ENCODE measurements at places on chromosomes 3 and 15. TPM values are rescaled to one million over a fixed set of nuclear protein-coding genes. Genes with fewer than 3 reads are reported as not detected.
A peak's percentile ranks its signal among the peaks of the same experiment; 100 is the strongest.

PLCL2 gene
- total RNA-seq: 11.6 TPM

USP50 gene
- total RNA-seq: not detected

COPS2 gene
- 97.4 TPM for total RNA-seq

GOLGA6L26 gene
- not detected for total RNA-seq

MAP2K5 gene
- 17.1 TPM for total RNA-seq

- DNase-seq: no peak
Observed at GRCh38 chr15:101684384-101684783, 32.2 kb upstream of the TM2D3 start.

GRCh38 chr15:73951601-73952000 lies 25.3 kb downstream of the LOXL1 start:
- DNase-seq: no peak

DNA sequence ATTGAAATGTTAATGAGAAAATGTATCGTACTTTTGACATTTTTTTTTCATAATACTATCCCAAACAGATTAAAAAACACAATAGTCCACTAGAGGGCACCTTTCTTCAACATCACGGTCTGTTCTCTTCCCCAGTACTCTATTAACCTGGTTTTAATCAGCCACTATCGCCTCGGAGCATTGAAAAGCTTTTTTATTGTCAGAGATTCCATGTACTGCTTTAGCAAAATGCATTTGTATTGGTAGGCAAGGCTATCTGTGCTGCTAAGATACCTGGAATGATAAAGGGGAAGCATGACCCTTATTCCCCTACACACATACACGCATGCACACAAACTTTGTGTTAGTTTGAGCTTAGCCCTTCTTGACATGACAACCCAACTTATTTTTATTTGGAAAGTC lies 160.1 kb upstream of the IL12A start:
- no peak for DNase-seq

DNA sequence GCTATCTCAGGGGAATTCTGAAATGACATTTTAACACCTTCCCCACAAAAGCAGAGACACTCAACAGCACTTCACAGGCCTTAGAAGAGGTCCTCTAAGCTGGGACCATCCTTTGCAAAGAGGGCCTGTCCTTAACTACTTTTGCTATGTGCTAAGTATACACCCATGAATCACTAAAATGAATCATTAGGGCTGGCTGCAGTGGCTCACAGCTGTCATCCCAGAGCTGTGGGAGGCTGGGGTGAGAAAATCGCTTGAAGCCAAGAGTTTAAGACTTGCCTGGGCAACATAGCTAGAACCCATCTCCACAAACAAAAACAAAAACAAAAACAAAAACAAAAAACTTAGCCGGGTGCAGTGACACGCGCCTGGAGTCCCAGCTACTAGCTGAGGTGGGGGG lies 53.9 kb upstream of the MELTF start:
- DNase-seq: no peak

- DNase-seq: no peak
Observed at GRCh38 chr3:72279631-72280041, 494.7 kb upstream of the PROK2 start.

DNA sequence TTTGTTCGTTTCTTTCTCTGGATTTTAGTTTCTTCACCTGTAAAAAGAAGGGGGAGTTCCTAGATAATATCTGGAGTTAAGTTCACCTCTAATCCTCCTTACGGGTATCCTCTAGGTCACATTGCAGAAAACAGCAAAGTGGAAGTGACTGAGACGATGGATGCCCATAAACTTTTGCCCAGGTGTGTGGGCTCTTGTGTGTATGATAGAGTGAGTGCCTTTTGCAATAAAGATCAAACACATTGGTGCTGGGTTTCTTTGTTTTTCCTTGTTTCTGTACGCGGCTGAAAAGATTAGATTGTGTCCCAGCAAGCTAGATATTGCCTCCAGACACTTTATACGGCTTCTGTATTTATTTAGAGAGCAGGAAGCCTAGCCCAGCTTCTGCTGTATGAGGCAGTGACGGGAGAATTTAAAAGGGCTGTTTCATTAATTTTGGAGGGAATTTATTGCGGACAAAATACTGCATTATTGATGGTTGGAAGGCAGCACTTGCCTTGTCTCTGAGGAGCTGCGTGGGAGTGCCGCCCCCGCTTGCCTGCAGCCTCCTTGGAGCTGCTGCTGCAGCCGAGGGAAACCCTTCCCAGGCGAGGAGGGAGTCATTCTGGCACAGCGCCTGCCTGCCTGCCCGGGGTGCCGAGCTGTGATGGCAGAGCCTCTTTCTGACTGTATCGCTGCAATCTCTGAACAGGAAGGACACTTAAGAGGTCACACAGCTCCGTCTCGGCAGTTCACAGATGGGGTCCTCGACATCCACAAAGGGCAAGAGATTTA lies 38.5 kb downstream of the PYDC2 start:
- DNase-seq: peak; percentile 59

DNA sequence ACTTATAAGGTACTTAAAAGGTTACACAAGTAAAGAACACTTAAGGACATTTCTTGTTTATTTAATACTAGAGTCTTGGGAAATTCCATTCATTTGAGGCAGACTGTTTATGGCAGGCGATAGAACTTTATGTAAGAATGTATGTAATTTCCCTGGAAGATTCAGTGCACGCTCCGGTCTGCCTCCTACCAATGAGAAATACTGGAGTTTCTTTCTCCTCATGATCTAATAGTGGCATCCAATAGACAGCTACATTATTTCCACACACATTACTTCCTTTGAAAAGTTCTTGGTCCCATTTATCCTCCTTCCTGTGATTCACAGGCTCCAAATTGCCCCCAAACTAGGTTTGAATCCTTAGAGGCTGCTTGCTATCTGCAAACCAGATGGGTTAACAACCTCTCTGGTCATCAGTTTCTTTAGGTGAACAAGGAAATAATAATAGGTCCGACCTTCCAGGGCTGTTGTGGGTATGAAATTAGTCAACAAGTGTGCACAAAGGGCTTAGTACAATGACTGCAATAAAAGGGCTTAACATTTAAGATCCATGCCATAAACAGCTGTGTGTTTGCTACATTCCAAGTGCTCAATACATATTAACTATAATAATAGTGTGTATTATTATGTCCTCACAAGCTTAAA lies 30.7 kb downstream of the EIF4E3 start:
- DNase-seq: no peak

GRCh38 chr3:67083277-67083676 lies 85.2 kb downstream of the KBTBD8 start:
- no peak for DNase-seq

DNA sequence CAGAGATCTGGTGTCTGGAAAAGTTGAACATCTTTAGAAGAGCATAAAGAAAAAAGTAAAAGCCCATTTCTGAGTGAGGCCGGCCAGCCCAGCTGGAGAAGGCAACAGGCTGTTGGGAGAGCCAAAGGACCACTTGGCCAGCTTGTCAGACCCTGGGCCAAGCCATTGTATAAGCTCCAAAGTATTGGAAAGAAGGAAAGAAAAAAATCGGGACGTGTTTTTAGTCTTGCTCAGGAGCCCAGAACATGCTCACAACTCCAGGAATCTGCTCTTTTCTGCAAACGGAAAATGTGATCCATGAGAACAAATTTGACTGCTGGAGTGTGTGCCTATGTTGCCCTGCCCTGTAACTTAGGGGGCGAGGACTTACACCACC lies 10.4 kb upstream of the CLPX start:
- DNase-seq: peak; percentile 81

GRCh38 chr3:51773529-51774056 lies 5.4 kb downstream of the IQCF6 start:
- DNase-seq: no peak

All from sigmoid colon (tissue), 7 donors.